ENCODE measurements at places on chromosomes 2 and 18. TPM values are rescaled to one million over a fixed set of nuclear protein-coding genes. Genes with fewer than 3 reads are reported as not detected.

Gene SULT1C4
- total RNA-seq = 34.4 TPM

Gene DHRS9
- total RNA-seq = 1.6 TPM

Gene LOXHD1
- total RNA-seq = 3.4 TPM

Gene IKZF2
- total RNA-seq = 28.6 TPM

Gene CRYGD
- total RNA-seq = not detected

Gene RUFY4
- not detected for total RNA-seq

Gene ACADL
- 8.6 TPM for total RNA-seq

Gene MC5R
- not detected for total RNA-seq

Gene ABCG5
- total RNA-seq = not detected

Gene FRZB
- 38.0 TPM for total RNA-seq

Gene HOXD8
- total RNA-seq = 2.7 TPM

Gene TMEM17
- total RNA-seq = 1.8 TPM

Gene WNT10A
- total RNA-seq = 5.7 TPM

Gene UBE2E3
- 128 TPM for total RNA-seq

Gene SLC66A2
- total RNA-seq = 29.0 TPM

Gene PLEK
- total RNA-seq = 6.1 TPM

Gene TMEFF2
- 0.41 TPM for total RNA-seq

Gene CBLN2
- 0.41 TPM for total RNA-seq

Gene DUSP19
- 5.8 TPM for total RNA-seq

Gene C2orf74
- 19.8 TPM for total RNA-seq

Gene EVX2
- not detected for total RNA-seq

Gene CD8B2
- not detected for total RNA-seq

Gene CYP27C1
- total RNA-seq = 4.4 TPM

Gene DGKD
- total RNA-seq = 51.7 TPM

Gene SCYGR4
- total RNA-seq = not detected

Gene CPLX4
- not detected for total RNA-seq

Gene GTF2A1L
- total RNA-seq = 5.0 TPM

Gene GYPC
- total RNA-seq = 73.4 TPM

Gene BUB1
- total RNA-seq = 18.2 TPM

Gene DLX1
- total RNA-seq = 2.4 TPM

Gene ERBB4
- total RNA-seq = 17.8 TPM

Gene TEX44
- total RNA-seq = not detected

Gene UGT1A6
- total RNA-seq = 9.6 TPM

Gene SLC11A1
- 6.8 TPM for total RNA-seq

Gene XDH
- total RNA-seq = 0.21 TPM

Gene LYPD6B
- total RNA-seq = 1.7 TPM

Gene ADRA2B
- 5.2 TPM for total RNA-seq

Gene ANKRD44
- total RNA-seq = 35.4 TPM

Gene SPATA3
- not detected for total RNA-seq

Gene GALNT14
- 5.6 TPM for total RNA-seq

Gene REG3G
- total RNA-seq = not detected

Gene ATOH8
- total RNA-seq = 15.7 TPM

Gene DSC3
- total RNA-seq = 67.4 TPM

Gene MAP3K19
- total RNA-seq = 0.21 TPM

Gene MYO3B
- 1.8 TPM for total RNA-seq

Gene SLC9A4
- total RNA-seq = 0.10 TPM

Gene LYG2
- total RNA-seq = not detected

Gene GALNT5
- total RNA-seq = 19.2 TPM

Gene CACNB4
- 13.7 TPM for total RNA-seq

Gene MC4R
- total RNA-seq = 0.21 TPM

Gene CFAP221
- total RNA-seq = 3.0 TPM

Gene SERPINB12
- 2.6 TPM for total RNA-seq

Gene TMEM200C
- 1.4 TPM for total RNA-seq

All from tongue (tissue), 3 donors.